Stimulated activated CD4-positive, alpha-beta T cell treated with anti-CD3 and anti-CD28 coated beads, Interleukin-12 subunit alpha, Interleukin-12 subunit beta, amount 100 ng/mL, for 24 hours (primary cell): ENCODE measurements at places on chromosomes 12 and 14.

DNA sequence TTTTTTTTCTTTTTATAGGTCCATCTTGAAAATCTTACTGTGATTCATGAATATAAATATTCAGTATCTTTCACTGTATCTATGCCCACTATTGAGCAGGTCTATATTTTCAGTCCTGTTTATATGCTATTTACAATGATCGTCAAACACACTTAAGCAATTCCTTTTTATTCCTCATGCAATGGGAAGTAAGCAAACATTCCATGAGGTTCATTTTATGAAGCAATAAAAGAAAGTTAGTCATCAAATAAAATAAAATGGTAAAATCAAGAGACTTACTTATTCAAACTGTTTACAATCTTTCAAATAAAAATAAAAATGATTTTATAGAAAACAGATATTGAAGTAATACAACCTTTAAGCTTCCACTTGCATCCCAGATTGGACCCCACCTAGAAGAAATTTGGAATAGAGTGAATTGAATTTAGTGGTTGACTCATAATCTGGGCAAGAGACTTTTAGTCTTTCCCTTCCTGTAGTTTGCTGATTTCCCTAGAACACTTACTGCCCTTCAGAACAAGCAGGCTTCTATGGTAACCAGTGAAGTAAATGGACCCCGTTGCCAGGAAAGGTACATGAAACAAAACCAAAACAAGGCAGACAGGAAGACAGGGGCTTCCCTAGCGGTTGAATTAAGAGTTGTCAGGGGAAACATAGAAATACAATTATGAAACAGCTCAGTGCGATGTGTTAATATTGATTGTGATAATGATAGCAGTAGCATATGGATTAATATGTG lies 241.0 kb upstream of the ATP2B1 start:
- DNase-seq: no peak

GRCh38 chr14:28774764-28775735 lies 8.5 kb downstream of the FOXG1 start:
- no peak for DNase-seq

- DNase-seq: no peak
Measured at GRCh38 chr12:49223122-49223521, 34.2 kb upstream of the TUBA1A start.

DNA sequence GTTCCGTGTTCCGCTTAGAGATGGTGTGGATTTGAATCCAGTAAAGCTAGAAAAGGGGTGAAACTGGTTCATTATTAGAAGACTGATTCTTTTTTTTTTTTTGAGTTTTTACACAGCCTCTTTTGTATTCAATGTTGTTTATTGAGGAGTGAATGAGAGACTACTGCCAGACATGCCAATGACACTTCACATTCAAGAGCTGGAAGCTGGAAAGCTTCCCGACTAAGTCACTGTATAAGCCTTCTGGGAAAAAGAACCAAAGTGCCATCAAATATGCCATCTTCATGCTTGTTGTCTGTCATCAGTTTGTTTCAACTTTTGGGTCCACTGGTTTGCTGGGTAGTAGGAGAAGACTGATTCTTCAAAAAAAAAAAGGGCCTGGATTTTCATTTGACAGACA lies 164.8 kb downstream of the ATP23 start:
- DNase-seq: no peak

- DNase-seq: no peak
Measured at GRCh38 chr12:68823696-68824095, 15.7 kb downstream of the MDM2 start.

- no peak for DNase-seq
Measured at GRCh38 chr12:46777587-46777986, 48.2 kb downstream of the SLC38A4 start.

GRCh38 chr12:86660488-86661147 lies 404.4 kb upstream of the MGAT4C start:
- no peak for DNase-seq

DNA sequence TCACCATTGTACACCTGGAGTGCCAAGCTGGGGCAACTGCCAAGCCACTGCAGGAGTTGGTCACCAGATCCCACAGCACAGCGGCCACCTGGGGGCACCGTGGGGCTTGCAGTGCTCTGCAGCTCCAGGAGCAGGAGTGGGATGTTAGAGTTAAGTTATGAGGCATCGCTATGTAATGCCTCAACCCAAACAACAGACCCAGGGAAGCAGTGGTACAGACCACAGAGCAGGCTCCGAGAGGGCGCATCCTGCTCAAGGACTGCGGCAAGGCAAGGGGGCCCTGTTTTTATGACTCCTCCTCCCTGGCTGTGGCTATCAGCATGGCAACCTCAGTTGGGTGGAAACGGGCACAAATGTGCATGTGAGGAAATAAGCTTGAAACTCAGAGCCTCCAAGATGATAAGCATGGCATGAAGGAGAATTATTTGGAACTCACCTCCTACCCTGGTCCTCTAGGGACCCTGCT lies 63.1 kb downstream of the ARL6IP4 start:
- DNase-seq: peak; percentile 53

- DNase-seq: no peak
Measured at GRCh38 chr14:54893151-54893760, 9.4 kb downstream of the GCH1 start.
